Activated CD4-positive, alpha-beta T cell treated with anti-CD3 and anti-CD28 coated beads for 4 hours (primary cell): ENCODE measurements at places on chromosomes 7 and 10.

GRCh38 chr7:17951742-17952254 lies 11.5 kb upstream of the SNX13 start:
- DNase-seq: no peak

- DNase-seq: no peak
Measured at GRCh38 chr7:1085910-1086421, 1.9 kb upstream of the GPER1 start.

DNA sequence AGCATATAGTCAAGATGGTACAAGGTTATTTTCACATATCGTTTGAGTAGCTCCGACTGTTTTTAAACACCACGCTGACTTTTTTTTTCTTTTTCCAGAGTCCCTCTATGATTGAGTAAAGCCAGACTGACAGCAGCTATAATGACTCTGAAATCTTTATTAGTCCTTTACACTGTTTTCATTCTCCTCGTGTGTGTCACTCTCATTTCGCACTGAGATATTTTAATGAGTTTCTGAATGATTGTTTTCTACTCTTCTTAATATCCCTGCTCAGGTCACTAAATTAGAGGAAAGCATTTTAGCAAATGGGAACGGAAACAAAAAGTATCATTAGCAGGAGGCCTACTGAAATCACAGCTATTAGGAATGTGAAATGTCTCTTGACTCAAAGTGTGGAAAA lies 162.3 kb upstream of the MTPN start:
- no peak for DNase-seq

DNA sequence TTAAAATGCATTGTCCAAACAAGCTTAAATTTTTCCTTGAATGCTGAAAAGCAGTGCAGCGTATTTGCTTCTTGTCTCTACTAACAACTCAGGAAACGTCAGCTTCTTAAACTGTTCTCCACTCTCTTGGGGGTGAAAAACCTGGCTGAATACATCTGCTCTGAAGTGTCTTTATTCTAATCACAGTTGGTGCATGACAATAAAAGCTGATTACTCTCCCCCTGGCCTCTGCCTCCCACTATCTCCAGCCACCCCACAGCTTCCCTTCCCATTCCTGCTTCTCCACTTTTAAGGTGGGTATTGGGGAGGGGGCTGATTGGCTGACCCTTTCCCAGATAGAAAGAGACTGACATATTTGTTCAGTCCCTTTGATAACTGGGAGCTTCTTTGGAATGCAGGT lies 456.0 kb downstream of the SORCS1 start:
- DNase-seq: no peak

DNA sequence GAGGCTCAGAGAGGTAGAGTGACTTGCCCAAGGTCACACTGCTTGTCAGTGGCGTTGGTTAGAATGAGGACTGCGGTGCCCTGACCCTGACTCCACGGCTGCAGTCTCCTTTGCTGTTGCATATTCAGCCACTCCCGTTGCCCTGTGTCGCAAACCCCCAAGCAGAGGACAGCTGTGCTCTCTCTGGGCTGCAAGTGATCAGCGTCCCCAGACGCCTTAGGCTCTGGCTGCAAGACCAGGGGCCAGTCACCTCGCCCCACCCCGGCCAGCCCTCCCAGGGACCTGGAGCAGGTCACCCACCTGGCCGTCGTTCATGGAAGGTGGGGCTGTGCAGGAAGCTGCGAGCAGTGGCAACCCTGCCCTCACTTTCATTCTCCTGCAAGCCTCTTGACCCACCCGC lies 51.7 kb upstream of the NANOS1 start:
- DNase-seq: no peak

DNA sequence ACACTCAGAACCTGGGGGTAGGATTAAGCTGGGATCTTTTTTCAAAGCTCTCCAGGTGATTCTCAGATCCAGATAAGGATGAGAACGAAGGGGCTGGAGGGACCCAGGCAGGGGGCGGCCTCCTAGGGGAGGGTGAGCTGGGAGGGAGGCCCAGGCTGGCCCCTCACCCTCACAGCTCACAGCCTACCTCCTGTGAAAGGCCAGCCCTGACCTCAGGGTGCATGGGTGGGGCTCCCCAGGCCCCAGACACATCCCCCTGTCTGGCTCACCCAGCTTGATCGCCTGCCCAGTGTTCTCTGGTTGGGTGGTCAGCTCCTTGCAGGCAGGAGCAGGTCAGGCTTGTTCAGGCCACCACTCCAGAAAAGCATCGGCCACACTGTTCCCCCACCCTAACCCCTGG lies 24.3 kb downstream of the CTBP2 start:
- DNase-seq: no peak

GRCh38 chr7:118232837-118233236 lies 8.3 kb downstream of the ANKRD7 start:
- DNase-seq: no peak

- DNase-seq: no peak
Measured at GRCh38 chr7:66913118-66914037, 7.6 kb upstream of the TMEM248 start.

GRCh38 chr7:55436457-55436856 lies 71.3 kb downstream of the LANCL2 start:
- DNase-seq: no peak

DNA sequence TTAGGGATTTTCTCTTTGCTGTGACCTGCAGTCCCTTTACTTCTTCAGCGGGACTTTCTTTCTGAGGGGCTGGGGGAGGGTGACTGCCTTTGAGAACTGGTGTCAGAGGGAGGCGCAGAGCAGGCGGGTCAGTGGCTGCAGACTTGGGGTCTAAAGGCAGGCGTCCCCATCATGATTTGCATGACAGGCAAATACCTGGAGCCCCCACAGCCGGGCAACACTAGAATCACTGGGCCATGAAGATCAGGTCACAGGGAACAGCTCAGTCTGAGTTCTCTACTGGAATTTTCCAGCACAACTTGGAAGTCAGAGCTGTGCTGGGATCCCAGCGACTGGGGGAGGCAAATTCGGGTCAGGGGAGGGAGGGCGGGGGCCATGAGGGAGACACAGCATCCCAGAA lies 29.2 kb upstream of the PITRM1 start:
- DNase-seq: no peak
